Caki2 (cell line): ENCODE measurements at places on chromosomes 1 and 21.

DNA sequence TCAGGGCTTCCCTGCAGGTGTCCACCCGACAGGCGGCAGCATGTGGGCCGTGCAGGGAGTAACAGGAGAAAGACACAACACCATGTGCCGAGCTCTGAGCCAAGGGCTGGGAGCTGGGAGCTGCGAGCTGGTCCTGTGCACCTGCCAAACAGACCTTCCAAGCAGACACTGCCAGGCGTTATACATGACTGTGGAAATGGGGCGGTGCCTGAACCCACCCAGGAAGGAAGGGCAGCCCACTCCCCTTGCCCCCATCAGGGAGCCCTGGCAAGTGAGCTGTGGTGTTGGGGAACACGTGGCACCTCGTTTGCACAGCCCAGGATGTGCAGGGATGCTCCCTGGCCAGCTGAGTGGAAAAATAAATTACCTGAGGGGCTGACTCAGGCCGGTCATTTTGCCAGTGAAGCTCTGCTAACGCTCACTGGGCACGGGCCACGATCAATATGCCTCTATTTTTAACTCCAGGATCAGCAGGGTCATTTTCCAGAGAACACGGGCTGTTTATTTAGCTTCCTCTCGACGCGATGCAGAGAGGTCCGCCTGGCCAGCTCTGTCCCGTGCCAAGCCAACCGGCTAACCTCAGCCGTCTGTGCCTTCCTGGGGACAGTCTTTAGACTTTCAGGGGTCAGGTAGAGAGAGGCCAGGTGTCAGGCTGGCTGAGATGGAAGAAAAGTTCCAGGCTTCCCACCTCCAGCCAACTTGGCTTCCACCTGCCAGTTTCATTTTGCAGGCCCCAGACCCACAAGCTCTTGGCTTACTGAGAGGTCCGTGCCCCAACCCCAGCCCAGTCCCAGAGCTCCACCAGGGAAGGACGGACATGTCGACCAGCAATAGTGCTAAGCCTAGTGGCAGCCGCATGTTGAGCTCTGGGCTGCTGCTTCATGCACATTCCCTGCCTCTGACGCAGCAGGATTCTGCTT is 196.7 kb upstream of the VAMP3 start:
- DNase-seq, result no peak

GRCh38 chr21:44872649-44873355 is 688 bp downstream of the PTTG1IP start:
- peak; percentile 31 for DNase-seq

- no peak for DNase-seq
These were observed 185.7 kb downstream of the FOXD2 start for GRCh38 chr1:47623557-47623940.

- DNase-seq, result no peak
These were observed 439.6 kb upstream of the ADAMTS5 start for GRCh38 chr21:27406300-27407009.

DNA sequence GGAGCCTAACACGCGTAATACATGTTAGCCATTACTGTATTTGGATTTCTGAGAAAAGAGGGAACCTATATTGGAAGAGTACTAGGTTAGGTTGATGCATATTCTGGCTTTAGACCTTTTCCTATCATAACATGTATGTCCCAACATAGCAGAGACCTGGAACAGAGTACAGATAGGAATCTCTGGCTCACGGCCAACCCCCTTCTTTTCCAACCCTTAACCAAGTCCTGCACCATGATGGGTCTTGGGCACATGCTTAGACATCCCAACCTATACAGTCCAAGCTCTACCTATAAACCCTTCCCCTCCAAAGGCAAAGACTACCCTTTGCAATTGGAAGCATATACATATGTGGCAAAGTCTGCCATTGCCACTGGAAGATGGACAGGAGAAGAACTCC is 227.9 kb downstream of the TM2D1 start:
- no peak for DNase-seq
